ENCODE measurements at places on chromosomes 12 and 14.

DNA sequence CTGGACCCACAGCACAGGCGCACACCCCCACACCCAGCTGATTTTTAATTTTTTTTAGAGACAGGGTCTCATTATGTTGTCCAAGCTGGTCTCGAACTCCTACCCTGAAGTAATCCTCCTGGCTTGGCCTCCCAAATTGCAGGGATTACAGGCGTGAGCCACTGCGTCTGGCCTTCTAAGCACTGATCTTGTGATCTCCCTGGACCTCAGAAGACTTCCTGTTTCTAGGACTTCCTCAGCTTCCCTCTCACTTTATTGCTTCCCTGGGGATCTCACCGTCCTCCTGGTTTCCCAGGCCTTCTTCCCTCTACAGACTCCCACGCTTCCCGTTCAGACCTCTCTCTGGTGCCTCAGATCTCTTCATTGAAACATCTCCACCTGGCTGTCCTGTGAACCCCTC, 13.8 kb downstream of the ZNF839 start:
- DNase-seq = no peak

DNA sequence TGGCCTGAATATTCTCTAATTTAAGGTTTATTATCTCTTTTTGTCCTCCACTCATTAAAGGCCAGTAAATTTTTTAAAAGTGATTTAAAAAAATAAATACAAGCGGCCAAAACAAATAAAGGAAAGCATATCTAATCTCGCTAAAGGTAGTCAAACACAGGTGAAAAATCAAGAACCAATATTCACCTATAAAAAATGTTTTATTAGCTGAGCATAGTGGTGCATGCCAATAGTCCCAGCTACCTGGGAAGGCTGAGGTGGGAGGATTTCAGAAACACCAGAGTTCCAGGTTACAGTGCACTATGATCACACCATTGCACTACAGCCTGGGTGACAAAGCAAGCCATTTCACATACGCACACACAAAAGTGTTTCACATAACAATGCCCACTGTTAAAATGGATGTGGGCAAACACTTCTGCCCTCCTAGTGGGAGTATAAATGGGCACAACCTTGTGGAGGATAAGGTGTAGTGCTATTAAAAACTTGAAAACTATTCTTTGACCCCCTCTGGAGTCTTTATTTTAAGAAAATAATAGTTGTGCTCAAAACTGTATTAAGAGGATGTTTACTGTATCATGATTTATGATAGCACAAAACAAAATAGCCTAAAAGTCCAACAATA, 32.7 kb upstream of the NAP1L1 start:
- DNase-seq = no peak

- DNase-seq = no peak
These were observed 26.2 kb downstream of the KITLG start for GRCh38 chr12:88553941-88554658.

- no peak for DNase-seq
These were observed 977.9 kb downstream of the TMTC2 start for GRCh38 chr12:83664650-83665049.

DNA sequence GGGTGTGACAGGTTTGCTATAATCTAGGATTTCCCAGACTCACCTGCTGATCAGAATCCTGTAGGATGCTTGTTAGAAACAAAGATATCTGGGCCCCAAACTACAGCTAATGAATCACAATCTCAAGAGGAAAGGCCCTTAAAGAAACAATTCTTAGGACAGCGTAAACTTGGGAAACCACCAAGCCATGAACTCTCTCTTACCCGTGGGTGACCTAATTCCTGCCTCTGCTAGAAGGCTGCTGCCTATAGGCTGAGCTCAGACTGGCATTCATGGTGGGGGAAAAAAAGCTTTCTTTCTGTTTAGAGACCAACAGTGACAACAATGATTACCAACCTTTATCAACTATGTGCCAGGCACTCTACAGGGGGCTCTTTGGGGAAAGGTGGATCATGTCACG, 213.9 kb upstream of the FKBP4 start:
- no peak for DNase-seq

- DNase-seq = no peak
These were observed 13.4 kb downstream of the GSG1 start for GRCh38 chr12:13090054-13090453.

DNA sequence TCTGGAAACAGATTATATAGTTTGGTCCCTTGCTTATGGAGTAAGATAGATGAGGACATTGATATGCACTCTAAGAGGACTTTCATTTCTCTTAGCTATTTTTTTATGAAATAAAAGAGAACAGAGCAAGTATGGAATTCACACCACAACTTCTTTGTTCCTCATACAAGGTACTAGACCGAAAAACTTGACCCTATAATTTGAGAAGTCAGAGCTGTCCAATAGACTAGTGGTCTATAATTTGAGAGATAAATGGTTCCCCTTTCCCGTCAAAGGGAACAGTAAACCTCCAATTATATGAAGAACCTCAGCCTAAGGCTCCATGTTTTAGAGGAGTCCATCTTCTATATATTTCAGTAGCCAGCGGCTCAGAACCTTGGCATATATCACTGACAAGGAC, 58.5 kb upstream of the HIF1A start:
- no peak for DNase-seq

DNA sequence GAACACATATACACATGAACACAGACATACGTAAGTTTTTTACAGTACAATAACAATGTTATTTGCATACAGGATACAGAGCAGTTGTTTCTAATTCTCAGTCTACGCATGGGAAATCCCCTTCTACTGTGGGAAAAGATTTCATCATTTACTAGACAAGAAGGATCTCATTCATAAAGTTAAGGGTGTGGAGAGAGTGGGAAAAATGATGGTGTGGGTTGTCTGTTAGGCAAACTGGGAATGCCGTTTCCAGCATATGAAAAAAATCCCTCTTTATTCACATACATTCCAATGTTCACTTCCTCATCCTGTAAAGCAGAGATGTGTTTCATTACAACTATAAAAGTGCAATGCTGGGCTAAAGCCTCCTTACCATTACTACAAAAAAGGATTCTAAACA, 120.9 kb downstream of the SINHCAF start:
- no peak for DNase-seq

DNA sequence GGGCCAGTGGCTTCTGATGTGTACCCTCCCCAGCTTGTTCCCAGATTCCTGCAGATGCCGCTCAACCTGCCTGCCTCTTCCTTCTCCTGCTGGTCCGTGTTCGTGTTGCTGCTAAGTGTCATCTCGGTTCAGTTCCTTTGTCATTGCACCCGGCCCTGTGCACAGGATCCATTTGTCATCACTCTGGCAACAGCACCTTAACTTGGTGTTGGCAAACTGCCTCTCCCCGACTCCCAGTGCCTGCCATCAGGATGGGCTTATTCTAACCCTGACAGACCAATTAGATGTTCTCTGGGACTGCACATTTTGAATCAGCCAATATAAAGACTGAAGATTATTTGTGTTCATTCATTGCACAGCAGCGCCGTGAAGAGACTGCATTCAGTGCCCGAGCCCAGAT, 73.3 kb downstream of the CCDC92 start:
- DNase-seq = no peak

Measured in mesothelial cell of epicardium (in vitro differentiated cells).